ENCODE measurements at places on chromosomes 5 and 9.
A peak's percentile ranks its signal among the peaks of the same experiment; 100 is the strongest.

DNA sequence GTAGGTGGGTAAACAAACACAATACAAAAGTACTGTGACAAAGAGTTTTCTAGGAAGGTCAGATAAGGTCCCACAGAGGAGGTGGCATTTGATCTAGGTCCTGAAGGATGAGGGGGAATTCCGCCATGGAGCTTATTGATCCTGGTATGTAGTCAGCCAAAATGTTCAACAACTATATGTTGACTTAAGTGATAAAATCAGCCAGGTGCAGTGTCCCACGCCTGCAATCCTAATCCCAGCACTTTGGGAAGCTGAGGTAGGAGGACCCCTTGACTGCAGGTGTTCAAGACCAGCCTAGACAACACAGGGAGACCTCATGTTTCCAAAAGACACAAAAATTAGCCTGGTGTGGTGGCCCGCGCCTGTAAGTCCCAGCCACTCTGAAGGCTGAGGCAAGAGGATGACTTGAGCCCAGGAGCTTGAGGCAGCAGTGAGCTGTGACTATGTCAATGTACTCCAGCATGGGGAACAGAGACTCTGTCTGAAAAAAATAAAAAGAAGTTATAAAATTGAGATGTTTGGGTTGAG, 46.4 kb upstream of the PLIN2 start:
- DNase-seq: no peak

DNA sequence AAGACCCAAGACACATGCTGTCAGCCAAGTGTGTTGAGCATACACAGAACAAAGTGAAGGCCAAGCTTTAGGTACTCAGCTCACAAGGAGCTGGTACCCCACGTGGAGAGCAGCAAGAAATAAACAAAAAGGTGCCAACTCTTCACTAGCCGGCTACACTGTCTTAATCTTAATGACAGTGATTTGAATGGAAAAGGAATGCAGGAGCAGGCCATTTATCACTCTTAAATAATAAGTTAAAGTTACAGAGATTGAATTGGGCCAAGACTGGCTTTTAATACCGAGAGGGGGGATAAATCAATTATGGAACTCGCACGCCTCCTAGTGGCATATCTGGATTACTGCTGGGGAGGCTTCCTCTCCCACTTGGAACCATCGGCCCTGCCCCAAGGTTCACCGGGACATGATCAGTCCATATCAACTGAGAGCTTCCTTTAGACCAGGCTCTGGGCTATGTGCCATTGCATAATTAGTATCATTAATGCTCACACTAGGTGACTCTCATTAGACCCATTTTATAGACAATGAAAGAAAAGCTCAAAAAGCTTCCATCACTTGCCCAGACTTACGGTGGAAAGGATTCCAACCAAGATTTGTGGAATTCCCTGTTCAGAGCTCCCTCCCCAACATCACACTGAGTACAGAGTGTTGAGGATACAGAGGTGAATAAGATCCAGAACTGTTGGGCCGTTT, 94.0 kb downstream of the ACTL7B start:
- no peak for DNase-seq

- DNase-seq: no peak
These were observed 9.7 kb upstream of the HSPB3 start for GRCh38 chr5:54445691-54446378.

- peak; percentile 64 for DNase-seq
These were observed 7.3 kb upstream of the GRHPR start for GRCh38 chr9:37415011-37415719.

- DNase-seq: peak; percentile 73
These were observed 39.6 kb downstream of the SFXN1 start for GRCh38 chr5:175517824-175518450.

DNA sequence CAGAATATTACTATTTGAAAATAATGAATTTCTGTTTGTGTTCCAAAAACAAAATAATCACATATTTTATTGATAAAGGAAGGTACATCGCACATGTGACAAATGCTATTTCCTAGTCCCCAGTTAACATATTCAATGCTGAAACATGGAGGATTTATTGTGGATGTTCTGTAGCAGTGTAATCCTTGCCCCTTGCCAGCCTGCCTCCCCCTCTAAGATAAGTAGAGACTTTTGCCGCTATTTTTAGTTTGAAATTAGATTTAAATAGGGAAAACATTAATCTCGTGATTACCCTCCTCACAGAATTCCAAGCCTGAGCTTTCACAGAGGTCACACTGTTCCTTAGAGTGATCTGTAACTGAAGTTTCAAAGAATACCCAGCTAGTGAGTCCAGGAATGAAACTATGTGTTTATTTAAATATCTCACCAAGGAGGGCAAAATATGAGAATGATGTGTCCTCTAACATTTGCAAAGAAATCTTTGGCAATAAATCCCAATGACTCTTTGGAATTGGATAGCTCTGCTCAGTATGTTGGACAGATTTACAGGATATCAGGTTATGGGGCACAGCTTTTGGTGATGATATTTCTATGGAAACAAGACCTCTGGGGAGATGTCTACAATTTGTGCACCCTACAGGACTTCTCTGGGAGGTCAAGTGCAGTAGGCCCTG, 17.3 kb downstream of the CTXN3 start:
- DNase-seq: no peak

DNA sequence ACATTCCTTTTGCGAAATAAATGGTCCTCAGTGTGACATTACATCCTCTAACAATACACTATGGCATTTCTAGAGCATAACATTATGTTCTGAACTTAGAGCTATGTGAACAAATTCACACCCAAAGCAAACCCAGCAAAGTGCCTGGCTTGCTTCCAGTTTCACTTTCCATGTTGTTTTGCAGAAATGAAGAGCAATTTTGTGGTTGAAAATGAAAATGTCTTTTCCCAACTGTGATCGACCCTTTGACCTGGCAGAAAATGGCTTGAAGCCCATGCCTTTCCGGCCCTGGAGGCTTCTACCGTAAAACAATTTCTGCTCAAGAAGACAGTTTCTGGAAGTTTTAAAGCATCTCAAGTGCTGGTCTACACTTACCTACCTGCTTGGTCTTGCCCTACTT, 344.7 kb upstream of the RGMB start:
- DNase-seq: no peak

- DNase-seq: no peak
These were observed 178.5 kb upstream of the PHYKPL start for GRCh38 chr5:178411083-178411482.

DNA sequence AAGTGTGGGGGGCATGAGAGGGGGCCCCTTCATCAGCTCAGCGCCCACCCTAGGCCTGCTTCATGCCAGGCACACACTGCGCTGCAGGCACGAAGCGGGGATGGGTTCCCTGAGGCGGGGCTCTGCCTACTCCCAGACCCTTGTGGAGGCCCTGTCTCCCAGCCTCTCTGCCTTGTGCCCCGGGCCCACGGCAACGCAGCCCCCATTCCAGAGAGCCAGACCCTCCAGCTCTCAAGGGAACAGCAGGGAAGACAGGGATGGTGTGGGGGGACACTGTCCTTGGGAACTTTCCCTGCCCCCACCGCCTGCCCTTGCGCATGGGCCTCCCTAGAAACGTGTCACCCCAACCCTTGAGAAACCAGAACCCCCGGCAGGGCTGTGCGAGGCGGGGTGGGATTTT, 10.0 kb upstream of the SLC12A7 start:
- no peak for DNase-seq

GRCh38 chr5:172973127-172973916, 10.2 kb upstream of the ATP6V0E1 start:
- no peak for DNase-seq

DNA sequence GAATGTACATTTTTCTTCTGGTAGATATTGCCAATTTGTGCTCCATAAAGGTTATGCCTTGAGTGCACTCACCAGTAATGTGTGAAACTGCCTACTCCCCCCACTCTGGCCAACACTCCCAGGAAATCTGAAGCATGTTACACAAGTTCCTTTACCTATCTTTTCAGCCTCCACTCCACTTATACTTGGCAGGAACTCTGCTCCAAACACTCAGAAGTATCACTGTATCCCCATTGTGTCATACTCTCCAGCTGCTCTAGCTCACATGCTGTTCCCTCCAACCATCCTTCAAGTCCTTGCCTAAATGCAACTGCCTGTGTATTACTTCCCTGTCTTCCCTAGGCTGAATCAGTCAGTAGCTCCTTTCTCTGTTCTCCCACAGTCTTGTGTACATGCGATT, 28.3 kb downstream of the POU4F3 start:
- no peak for DNase-seq

- no peak for DNase-seq
These were observed 408.4 kb downstream of the ZNF608 start for GRCh38 chr5:124337996-124338395.

- DNase-seq: no peak
These were observed 53.9 kb upstream of the PHYKPL start for GRCh38 chr5:178286226-178287090.

DNA sequence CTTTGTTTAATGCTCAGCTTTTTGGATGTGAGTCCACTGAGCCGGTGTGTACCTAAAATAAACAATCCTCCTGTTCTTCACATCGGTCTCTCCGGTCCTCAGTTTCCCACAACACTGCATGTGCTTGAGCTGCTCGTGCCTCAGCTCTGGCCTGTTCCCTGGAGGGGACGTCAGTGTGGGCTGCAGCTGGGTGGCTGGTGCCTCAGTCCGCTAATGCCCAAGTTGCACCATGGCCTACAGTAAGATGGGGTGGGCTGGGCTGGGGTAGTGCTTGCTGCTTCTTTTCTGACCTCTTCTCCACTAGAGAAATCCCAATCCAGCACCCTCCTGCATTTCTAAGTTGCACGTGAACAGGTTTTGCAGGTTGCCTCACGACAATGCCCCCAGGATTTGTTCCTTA, 595 bp upstream of the BTNL9 start:
- DNase-seq: no peak

- no peak for DNase-seq
These were observed 23.2 kb upstream of the LRRC14B start for GRCh38 chr5:167982-168660.

GRCh38 chr9:24602693-24603352, 57.1 kb upstream of the IZUMO3 start:
- no peak for DNase-seq

GRCh38 chr9:406886-407654, 192.4 kb downstream of the DOCK8 start:
- DNase-seq: no peak

Measured in stimulated activated CD8-positive, alpha-beta memory T cell treated with anti-CD3 and anti-CD28 coated beads, Interleukin-4, amount 100 ng/mL, for 4 hours (primary cell).